ENCODE measurements at places on chromosomes 1 and 21.
A peak's percentile ranks its signal among the peaks of the same experiment; 100 is the strongest.

DNA sequence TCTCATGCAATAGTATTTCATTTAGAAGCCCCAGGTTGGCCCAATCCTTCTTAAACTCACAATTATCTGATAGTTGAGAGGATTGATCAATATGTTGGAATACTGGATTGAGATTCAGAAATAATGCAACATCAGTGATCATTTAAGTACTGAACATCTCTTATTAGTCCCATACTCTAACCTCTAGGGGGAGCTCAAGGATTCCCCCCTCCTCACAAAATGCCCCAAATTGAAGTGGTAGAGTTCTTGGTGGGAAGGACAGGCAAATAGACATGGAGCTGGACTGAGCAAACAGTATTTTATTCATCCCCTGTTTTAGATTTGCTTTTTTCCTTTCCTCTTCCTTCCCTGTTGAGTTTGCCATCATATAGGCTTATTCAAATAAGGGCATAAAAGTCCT lies 62.8 kb downstream of the NGF start:
- DNase-seq, result peak; percentile 21

DNA sequence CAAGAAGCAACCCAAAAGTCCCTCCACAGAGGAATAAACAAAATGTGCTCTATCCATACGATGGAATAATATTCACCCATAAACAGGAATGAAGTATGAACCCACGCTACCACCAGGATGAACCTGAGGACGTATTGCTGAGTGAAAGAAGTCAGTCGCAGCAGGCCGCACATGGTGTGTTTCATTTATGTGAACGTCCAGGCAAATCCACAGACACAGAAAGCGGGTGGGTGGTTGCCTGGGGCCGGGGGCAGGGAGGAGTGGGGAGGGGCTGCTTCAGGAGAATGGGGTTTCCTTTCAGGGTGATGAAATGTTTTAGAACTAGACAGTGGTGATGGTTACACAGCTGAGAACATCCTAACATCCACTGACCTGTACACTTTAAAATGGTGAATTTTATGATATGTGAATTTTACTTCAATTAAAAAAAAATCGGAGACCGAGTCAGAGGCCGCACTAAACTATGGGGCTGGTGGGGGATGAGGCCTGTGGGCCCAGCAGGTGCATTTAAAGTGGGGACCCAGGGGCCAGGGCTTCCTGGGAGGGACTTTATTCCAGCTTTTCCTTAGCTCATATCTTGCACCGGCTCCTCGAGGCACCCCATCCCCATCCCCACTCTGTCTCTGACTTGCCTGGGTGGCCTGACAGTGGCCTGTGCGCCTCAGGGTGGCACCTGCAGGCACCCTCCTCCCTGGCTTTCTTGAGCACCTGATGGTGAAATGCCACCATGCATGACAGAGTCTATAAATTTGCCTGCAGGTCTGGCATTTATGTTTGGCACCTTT lies 392.6 kb upstream of the VAMP3 start:
- no peak for DNase-seq

GRCh38 chr1:35187816-35188342 lies 5.1 kb downstream of the SFPQ start:
- no peak for DNase-seq

DNA sequence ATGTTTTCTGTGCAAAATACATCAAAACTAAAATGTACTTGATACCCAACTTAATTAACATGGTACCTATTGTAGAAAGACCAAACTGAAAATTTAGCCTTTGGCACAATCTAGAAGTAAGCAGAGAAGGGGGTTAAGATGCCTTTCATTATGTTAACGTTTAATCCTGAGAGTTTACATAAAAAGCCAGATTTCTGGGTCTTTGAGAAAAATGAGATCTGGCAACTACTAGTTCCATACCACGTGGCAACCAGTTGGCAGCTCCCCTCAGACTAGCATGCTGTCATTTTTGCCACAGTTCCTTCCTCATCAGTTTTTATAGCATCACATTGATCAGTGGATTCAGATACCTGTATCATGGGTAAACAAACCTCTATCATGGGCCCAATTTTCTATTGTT lies 1.5 kb downstream of the RO60 start:
- DNase-seq, result peak; percentile 43

GRCh38 chr1:53075206-53075605 lies 13.2 kb downstream of the PODN start:
- no peak for DNase-seq

- no peak for DNase-seq
These were observed 8.4 kb downstream of the NCSTN start for GRCh38 chr1:160351629-160352028.

DNA sequence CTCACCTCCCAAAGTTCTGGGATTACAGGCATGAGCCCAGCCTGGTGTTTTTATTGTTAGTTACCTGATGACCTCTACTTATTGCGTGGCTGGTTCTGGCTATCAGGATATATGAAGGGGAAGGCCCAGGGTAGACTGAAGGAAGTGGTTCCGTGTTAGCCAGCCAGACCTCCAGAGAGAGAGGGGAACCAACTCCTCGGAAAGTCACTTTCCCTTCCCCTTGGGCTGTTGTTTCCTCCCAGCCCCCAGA lies 2.5 kb upstream of the RCSD1 start:
- DNase-seq, result peak; percentile 26

DNA sequence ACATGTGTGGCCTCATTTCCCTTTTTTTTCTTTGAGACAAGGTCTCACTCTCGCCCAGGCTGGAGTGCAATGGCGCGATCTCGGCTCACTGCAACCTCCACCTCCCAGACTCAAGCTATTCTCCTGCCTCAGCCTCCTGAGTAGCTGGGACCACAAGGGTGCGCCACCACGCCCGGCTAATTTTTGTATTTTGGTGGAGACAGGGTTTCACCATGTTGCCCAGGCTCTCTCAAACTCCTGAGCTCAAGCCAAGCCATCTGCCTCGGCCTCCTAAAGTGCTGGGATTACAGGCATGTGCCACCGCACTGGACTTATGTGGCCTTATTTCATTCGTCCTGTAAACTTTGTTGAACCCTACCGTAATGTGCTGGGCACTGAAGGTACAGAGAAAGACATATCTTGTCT lies 569 bp upstream of the WARS2 start:
- no peak for DNase-seq

DNA sequence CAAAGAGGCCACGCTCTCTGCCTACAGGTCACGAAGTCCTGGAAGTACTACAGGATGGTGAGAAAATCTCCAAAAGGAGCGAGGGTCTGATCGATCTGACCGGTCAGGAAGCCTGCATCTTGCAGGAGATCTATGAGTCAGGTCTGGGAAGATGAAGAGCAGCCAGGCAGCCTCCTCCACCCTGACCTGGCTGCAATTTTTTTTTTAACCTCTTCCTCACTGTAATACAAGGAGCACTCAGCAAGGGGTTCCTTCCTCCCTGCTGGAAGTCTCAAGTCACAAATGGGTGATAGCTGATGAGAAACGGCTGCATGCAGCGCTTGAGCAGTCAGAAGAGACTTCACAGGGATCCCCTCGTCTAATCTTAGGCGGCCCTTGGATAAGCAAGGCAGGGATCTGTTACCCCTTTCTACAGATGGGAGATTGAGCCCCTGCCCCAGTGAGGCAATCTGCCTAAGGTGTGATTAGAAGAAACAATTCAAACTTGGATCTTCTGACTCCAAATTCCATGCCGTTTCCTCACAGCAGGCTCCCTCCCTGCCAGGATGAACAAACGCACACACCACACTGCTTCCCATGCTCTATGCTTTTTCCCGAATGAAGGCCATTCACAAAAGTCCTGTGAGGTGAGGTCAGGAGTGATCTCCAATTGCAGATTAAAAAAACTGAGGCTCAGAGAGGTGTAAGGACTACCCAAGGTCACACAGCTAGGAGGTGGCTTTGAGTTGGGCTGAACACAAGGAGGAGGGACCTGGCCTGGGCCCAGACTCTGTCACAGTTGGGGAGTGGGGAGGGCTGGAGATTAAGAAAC lies 48.3 kb downstream of the ECE1 start:
- DNase-seq, result no peak

DNA sequence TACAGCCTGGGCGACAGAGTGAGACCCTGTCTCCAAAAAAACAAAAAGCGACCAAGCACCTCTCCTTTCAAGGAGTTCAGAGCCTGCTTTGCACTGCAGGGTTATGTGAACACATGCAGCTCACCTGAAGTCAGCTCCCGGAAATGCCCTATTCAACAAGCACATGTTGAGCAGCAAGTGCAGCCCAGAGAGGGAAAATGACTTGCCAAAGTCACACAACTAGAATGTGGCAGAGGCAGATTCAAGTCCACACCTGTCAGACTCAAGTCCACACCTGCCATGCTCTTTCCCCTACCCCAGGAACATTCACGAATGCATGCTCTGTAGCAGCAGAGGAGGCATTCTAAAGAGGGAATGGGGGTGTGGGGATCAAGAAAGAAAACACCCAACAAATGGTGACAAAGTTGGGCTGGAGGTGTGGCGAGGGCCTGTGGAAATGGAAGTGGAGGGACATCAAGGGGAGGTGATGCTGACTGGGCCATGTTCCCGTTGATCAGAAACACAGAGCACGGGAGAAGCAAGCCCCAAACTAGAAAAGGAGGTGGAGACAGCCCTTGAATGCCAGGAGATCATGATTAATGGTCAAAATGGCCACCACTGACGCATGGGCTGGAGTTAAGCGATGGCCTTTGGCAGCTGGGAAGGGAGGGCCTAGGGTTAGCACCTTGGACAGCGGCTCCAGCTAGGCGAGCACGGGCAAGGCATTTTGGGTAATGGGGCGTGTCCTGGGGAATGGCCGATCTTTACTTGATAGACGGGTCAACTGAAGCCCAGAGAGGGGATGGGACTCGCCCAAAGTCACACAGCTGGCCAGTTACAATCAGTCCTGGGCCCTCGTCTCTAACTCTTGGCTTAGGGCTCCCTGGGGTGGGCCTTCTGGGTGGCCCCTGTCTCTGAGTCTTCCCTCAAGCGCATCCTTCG lies 21.5 kb downstream of the RAP1GAP start:
- peak; percentile 20 for DNase-seq

GRCh38 chr1:62588000-62588399 lies 9.3 kb upstream of the ANGPTL3 start:
- no peak for DNase-seq

DNA sequence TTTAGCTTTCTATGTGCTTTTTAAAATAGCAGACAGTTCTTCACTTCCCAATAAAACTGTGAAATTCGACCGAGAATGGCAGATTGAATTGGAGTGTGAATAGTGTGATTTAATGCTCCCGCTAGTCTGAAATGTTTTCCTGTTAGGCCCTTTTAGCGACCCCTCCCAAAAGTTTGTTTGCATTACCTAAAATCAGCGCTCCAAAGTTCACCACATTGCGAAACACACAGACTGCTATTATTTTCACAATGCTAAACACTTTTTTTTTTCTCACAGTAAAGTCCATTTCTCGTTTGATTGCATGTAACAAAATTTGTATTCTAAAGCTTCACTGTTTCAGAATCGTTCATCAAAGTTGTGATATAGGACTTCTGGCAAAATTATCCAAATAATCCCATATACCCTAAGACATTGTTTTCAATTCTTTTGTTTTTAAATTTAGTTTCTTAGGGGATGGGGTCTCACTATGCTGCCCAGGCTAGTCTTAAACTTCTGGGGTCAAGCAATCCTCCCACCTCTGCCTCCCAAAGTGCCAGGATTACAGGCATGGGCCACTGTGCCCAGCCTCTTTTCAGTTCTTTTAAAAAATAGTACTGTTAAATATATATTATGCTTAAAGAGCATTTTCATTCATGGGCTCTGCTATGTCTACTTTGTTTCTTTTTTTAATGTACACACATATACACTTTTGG lies 76.5 kb upstream of the USH2A start:
- no peak for DNase-seq

Measured in AML-193 (cell line).